ENCODE measurements at places on chromosomes 11 and 22.

DNA sequence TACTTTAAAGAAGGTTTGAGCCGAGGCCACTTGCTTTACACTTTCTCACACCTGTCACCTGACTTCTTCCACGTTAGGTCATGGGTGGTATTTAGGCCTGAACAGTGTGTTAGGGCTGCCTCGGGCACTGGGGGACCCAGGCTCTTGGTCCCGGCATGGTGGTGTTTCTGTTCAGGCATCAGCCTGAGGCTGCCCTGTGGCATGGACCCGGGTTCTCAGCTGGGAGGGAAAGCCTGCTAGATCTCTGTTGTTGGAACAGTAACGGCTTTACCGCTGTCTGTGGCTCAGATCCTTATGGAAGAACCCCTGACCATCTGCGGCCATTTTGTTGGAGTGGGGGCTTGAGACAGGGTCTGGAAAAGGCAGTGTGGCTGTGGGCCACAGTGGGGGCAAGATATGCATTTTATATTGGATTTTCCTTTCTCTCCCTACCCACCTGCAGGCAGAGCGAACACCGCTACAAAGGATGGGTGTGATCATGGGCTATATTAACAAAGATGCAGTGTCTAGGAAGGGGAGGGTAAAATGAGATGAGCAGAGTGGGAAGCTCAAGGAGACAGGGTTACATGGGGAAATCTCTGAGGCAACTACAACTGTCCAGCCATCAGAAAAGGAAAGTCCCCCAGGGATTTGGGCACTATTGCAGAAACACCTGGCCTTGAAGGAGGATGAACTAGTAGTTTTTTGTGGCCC lies 1.6 kb upstream of the KCNJ11 start:
- no peak for DNase-seq

DNA sequence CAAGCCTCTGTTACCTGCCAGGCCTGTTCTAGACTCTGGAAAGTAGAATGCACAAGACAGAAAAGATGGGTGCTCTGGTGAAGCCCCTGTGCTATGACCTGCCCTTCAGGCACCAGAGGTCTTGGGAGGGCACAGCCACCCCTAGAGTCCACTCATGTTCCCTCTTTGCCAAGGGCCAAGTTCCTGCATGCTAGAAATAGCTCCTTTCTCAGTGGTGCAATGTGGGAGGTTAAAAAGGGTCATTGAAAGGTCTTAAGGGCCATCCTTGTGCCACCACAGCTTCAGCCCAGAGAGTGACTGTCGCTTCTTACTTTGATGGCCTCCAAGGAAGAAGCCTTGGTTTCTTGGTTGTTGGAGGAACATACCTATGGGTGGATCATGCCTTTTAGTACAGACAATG lies 84.6 kb upstream of the PARVA start:
- no peak for DNase-seq

DNA sequence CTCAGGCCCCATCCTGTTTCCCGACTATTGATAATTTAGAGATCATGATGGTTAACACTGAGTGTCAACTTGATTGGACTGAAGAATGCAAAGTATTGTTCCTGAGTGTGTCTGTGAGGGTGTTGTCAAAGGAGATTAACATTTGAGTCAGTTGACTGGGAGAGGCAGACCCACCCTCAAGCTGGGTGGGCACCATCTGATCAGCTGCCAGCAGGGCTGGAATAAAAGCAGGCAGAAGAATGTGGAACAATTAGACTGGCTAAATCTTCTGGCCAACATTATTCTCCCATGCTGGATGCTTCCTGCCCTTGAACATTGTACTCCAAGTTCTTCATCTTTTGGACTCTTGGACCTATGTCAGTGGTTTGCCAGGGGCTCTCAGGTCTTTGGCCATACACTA lies 1170.0 kb upstream of the CNTN5 start:
- no peak for DNase-seq

GRCh38 chr11:76604626-76605241 lies 65.8 kb downstream of the LRRC32 start:
- DNase-seq = no peak

DNA sequence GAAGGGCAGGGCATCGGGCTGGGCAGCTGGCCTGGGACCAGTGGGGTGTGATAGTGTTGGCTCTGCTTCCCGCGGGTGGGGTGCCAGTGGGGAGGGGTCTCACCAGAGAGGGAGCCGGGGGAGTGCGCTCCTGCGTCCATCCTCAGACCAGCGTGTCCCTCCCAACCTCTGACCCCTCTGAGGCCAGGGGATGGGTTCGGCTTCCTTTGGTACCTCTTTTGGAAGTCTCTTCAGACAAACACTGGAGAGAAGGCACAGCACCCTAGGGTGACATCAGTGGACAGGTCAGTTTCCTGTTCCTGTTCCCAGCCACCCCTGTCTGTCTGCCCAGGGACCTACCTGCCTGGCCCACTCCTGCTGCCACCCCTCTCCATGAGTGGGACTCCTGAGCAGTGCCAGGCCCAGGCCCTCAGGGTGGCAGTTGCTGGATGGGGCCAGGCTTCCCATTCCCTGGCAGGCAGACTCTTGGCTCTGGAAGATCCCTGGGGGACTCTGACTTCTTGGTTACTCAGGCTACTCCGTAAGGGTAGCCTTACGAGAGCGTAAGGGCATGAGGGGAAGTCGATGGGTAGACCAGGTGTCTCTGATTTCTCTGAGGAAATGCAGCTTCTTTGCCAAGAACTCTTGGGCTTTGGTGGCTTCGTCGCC lies 2.6 kb downstream of the TAGLN start:
- no peak for DNase-seq

DNA sequence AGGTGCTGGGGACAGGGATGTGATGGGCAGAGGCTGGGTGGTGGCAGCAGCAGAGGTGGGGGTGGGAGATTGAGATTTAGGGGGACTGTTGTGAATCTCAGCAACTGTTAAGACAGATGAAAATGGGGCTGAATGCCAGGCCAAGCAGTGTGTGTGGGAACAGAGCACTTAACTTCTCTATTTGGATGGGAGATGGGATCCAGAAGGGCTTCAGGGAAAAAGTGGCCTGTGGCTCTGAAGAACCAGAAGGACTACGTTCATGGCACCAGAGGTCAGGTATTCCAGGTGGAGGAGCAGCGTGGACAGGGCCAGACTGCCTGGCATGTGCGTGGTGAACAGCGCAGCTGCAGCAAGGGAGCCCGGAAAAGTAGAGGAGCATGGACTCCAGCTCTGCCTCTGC lies 82.6 kb upstream of the SYT13 start:
- DNase-seq = no peak

DNA sequence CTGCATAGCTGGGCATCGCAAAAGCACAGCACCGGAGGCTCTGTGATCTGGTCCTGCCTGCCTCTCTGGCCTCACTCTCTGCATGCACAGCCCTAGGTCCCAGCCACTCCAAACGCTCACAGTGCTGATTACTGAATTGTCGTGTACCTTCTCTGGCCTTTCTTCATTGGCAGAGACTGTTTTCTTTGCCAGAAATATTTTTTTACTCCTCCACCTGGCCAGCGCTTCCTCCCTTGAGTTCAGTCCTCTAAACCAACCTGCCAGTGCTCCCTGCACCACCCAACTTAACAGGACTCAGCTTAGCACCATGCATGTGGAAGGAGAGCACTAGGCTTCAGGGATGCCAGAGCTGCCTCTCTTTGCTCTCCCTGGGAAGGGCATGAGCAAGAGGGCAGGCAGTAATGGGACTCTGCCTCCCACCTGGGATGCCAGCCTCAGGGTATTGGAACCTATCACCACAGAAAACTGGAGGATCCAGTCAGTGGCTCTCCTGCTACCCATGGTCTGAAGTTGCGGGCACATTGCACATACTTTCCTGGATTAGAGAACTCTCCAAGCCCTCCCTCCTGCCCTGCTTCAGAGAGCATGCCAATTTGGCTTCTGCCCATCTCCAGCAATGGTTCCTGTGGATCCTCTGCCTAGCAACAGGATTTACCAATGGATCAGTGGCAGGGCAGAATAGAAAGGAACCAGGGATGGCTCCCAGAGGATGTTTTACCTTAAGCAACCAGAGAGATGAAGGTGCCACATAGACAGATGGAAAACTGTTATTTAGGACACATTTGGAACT lies 37.0 kb upstream of the GNAZ start:
- DNase-seq = no peak

- no peak for DNase-seq
Measured at GRCh38 chr11:35525501-35526175, at the start of gene PAMR1. TSS of gene PAMR1 (minus strand) at chr11:35525616. CDS start at chr11:35525585, 31 bp downstream.

DNA sequence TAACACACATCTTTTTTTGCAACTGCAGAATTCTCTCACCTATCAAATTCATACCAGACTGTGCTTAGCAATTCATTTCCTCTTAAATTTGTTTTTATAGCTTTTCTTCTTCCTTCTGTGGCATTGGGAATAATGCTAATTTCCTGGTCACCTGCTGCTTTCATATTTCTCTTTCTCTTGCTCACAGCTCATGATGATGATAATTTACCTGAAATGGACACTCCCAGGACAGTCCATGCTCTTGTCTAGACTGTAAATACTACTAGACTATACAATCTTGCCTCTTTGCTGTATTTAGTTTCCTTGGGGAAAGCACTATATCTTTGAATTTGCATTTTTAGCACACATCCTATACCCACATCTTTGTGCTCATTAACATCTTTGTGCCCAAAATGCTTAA lies 15.5 kb downstream of the CASP5 start:
- DNase-seq = no peak

DNA sequence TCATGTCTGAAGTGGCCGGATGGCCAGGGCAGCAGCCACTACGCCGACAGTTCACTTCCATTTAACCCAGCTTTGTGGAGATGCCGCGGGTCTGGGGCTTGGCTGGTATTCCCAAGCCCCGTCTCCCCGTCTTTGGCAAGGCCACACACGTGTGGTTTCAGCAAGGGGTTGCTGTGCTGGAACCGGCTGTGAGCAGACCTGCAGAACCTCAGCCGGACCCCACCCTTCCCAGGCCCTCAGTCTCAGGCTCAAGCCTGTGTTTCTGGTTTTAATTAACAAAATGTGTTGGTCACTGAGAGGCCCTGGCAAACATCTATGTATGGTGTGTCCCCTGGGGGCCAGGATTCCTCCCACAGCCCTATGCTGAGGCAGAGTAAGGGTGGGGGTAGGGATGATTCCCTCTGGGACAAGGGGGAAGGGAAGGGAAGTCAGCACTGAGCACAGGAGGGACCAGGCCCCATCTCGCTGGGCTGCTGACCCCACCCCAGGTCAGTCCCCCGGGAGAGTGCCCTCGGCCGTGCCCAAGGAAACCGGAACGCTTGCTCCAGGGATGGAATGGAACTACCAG lies 9.3 kb downstream of the OSBPL5 start:
- no peak for DNase-seq

DNA sequence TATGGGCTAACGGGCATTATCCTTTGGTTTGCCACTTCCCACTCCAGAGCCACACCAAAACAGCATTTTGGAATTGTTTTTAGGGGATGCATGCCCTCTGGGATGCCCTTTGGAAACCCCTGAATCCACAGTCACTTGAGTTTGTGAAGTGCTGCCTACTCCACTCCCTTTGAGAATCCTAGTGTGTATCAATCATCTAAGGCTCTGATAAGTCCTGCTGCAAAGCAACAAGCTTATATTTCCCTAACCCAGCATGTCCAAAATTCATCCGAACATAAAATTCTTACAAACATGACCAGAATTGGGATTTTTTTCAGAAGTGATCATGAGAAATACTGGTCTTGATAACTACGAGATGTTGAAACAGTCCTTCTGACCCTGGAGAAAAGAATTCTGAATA lies 387.9 kb downstream of the MN1 start:
- no peak for DNase-seq

- no peak for DNase-seq
Measured at GRCh38 chr11:117795638-117796455, 1.2 kb downstream of the DSCAML1 start.

GRCh38 chr11:74005721-74006517 lies 3.0 kb downstream of the UCP3 start:
- no peak for DNase-seq

GRCh38 chr22:48740086-48740730 lies 1087.5 kb downstream of the BRD1 start:
- no peak for DNase-seq

GRCh38 chr22:27682437-27682836 lies 119.1 kb downstream of the MN1 start:
- no peak for DNase-seq

- DNase-seq = no peak
Measured at GRCh38 chr11:70314730-70315129, 44.2 kb downstream of the PPFIA1 start.

DNA sequence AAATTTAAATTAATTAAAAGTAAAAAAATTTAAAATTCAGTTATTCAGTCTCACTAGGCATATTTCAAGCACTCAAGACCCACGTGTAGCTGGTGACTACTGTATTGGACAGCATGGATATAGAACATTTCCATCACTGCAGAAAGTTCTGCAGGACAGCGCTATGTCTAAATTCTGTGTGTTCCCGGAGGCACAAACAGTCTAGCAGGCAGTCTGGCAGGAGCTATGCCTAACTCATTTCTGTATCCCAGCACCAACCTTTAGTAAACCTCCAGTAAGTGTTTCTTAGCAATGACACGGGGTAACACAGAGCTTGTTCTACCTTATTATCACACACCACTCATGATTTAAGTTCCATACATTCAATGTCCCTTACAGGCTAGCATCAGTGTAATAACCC lies 48.5 kb downstream of the FAM168A start:
- DNase-seq = no peak

DNA sequence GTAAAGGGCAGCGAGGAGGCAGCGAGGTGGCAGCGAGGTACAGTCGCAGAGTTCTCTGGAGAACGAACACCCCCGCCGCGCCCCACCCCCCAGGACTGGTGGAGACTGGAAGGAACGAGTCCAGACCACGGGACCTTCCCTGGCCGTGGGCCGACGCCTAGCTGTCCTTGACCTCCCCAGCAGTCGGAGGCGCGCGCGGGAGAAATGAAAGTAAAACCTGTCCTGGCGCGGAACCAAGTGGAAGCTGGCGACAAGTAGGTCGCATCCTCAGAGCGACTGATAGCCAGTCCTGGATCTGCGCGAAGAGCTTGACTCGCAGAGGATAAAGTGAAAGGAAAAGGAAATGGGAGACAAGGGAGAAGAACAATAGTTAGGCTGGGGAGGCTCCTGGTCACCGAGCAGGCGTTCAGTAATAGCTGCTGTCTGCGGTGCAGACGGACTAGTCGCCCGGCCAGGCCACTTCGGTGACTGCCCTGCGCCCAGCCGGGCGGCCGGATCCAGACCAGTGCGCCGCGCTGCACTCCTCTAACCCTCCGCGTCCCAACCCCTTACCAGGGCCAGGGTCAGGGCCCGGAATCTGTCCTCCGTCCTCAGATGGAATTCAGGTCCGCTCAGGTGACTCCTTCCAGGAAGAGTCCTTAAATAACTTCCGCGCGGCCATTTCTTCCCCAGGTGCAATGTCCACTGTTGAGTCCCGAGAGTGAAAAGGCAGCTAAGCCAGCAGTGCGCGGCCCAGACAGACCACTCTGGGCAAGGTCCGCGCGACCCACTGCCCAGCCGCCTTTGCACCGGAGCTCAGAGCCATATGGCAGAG lies 1.9 kb upstream of the ADM start:
- DNase-seq = peak; percentile 46
